ENCODE measurements at places on chromosomes 6 and 20.
A peak's percentile ranks its signal among the peaks of the same experiment; 100 is the strongest.

GRCh38 chr6:144500892-144501291, 215.8 kb downstream of the UTRN start:
- no peak for DNase-seq

DNA sequence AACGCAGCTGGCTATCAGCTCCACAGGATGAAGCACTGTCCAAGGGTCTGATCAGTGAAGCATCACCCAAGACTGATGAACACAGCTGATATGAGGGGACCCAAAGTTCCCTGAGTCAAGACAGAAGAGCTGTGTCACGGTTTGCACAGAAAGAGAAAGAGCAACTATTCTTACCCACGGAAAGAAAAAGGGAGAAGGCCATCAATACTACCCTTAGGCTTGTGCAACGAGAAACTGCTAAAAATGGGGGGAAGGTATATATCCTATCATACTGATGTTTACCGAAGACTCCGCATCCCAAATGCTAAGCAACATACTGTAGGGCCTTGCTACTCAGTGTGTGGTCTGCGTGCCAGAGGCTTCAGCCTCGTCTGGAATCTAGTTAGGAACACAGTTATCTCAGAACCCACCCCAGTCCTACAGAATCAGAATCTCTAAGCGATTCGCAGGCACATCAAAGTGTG, 665 bp downstream of the FASTKD5 start:
- no peak for DNase-seq

GRCh38 chr6:8481727-8482126, 46.4 kb upstream of the SLC35B3 start:
- DNase-seq, result no peak

DNA sequence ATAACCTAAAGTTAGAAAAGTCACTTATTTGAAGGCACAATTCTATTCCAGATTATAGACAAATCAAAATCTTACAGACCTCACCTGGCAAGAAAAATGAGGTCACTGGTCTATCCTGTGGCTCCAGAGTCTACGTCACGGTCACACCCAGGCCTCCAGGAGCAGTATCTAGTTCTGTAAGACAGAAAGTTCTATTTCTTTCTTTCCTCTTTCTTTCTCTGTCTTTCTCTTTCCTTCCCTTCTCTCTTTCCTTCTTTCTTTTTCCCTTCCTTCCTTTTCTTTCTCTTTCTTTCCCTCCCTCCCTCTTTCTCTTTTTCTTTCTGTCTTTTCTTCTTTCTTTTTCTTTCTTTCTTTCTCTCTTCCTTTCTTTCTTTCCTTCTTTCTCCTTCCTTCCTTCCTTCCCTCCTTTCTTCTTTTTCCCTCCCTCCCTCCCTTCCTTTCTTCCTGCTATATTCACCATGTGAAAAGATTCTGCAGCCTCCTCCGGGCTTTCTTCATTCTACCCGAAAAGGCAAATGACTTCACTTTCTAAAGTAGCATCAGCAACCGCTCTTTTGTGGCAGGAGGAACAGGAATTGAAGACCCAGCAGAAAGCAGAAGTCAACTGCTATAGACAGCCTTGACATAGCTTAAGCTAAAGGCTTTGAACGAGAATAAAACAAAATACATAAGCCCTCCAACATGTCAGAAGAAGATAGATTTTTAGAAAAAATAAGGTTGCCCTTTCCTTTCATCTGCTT, 83.9 kb upstream of the SIRPG start:
- no peak for DNase-seq

DNA sequence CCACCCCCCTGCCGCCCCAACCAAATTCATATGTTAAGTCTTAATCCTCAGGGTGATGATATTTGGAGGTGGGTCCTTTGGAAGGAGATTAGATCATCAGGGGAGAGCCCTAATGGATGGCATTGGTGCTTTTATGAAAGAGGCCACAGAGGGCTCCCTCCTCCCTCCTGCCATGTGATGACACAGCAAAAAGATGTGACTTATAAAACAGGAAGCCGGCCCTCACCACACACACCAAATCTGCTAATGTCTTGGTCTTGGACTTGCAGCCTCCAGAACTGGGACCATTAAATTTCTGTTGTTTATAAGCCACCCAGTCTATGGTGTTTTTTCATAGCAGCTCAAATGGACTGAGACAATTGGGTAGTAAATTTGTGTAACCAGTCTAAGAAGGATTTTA, 176.3 kb downstream of the ADGRG6 start:
- peak; percentile 6 for DNase-seq

- no peak for DNase-seq
These were observed 139.2 kb downstream of the AHI1 start for GRCh38 chr6:135358251-135358821.

GRCh38 chr6:143652841-143653331, 24.9 kb upstream of the PHACTR2 start:
- DNase-seq, result no peak

DNA sequence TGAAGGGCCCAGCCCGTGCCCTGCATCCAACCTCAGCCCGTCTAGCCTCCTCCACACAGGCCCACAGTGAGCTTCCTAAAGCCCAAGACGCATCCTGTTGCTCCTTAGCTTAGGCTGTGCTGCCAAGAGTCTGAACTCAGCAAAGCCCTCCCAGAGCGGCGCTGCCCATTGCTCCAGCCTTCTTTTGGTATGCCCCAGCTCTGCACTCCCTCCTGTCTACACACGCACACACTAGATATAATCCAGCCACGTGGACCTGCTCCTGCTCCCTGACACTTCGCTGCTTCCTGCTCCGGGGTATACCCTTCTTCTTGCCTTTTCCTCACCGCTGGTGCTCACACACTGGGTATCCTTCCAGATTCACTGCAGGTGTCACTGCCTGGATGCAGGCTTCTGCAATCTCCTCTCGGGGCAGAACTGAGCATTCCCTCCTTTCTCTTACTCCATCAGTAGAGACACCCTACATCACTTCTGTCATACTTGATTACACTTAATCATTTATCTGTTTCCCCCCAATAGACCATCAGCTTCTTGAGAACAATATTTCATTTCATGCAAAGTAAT, 23.8 kb downstream of the GABRR2 start:
- no peak for DNase-seq

DNA sequence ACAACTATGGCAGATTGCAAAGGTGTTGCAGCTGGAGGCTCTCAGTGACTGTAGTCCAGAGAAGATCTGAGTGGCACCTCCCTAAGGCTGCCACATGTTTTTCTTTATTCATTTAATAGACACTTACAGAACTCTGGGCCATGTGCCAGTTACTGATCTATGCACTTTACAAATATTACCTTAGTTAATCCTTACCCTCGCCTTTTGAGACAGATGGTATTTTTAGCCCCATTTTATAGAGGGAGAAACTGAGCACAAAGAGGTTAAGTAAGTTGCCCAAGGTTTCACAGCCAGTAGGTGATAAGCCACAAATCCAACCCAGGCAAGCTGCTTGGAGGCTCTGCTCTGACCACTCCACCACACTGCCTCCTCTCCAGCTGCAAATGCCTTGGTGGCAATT, 6.5 kb upstream of the SCRT2 start:
- no peak for DNase-seq

DNA sequence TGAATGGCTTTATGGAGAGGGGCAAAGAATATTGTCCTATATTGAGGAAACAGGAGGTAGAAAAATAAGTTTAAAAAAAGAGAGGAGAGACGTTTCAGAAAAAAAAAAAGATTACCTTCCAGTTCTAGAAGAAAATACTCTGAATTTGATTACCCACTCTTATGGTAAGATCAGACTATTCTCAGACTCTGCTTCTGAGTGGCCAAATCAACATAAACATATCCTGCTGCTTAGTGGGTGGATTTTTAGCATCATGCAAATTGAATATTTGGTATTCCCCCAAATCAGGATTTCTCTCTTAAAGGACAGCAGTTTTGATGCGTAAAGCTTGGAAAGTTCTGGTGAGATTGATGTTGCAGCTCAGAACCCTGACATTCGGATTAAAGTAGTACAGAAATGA, 946.6 kb downstream of the TFAP2A start:
- DNase-seq, result no peak

- no peak for DNase-seq
These were observed 83.7 kb downstream of the FILIP1 start for GRCh38 chr6:75409928-75410327.

GRCh38 chr6:156779206-156780094, 2.3 kb downstream of the ARID1B start:
- no peak for DNase-seq

GRCh38 chr6:100186552-100186951, 192.5 kb upstream of the MCHR2 start:
- DNase-seq, result no peak

DNA sequence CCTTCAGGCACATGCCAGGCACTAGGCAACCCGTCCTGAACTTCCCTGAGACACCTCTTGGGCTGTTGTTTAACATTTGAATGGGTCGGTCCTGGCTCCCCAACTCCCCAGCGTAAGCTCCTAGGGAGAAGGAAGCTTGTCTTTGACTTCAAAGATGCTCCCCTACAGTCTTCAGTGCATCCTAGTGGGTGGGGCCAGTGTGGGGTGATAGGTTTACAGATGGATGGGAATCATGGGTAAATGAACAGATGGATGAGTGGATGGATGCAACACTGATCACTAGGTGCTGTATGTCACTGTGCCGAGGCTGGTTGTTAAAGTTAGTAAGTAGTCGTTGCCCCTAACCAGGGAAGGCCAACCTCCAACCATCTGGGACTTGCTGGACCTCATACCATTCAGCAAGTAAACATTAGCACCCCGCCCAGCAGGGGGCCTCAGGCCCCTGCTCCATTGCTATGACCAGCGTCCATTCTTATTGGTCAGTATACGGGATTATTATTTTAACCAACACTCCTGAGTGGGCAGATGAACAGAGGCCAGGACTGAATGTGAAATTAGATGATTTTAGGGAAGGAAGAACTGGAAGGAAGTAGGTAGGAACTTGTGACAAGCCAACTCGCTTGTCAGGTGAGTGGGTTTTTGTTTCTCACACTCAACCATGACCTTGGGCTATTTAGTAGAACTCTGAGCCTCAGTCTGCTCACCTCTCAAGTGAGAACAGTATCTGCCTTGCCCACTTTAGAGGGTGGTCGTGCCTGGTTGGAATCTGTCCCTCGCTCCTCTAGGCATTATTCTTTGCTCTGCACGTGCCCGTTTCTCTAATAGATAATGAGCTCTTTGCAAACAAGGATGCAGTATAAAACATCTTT, 82.9 kb upstream of the FOXP4 start:
- no peak for DNase-seq

DNA sequence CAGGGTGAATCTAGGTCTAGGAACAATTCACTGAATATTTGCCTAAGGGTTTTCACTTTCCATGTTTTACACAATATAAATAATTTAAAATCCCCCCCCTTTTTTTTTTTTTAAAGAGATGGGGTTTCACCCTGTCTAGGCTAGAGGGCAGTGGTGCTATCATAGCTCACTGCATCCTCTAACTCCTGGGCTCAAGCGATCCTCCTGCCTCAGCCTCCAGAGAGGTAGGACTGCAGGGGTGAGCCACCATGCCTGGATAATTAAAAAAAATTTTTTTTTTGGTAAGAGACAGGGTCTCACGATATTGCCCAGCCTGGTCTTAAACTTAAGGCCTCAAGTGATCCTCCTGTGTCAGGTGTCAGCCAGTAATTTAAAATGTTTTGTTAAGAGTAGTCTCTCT, 17.8 kb downstream of the QKI start:
- no peak for DNase-seq

DNA sequence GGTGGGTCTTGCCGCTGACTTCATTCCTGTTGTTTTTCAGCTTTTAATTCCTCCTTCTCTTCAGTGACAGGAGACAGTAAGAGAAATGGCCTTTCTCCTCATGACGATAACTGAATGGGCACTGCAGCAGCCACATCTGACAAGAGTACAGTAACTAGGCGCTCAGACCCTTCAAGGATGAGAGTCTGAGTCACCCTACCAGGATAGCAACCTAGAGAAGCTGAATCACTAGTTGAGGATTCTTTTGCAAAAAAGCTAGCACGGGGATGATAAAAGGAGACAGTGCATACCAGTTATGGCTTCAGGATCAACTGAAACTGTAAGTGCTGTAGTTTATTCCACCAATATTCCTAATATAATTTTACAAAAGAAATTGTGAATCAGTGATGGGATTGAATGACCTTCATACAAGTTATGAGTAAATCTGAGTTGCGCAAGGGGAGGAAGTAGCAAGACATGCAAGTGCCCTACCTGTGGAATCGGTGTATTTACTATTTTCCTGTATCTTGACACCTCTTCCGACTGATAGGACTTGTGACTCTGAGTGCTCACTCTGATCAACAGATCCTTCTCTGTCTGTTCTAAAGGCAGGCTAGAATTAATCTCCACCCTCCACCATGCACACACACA, 161.8 kb upstream of the GRIK2 start:
- no peak for DNase-seq

DNA sequence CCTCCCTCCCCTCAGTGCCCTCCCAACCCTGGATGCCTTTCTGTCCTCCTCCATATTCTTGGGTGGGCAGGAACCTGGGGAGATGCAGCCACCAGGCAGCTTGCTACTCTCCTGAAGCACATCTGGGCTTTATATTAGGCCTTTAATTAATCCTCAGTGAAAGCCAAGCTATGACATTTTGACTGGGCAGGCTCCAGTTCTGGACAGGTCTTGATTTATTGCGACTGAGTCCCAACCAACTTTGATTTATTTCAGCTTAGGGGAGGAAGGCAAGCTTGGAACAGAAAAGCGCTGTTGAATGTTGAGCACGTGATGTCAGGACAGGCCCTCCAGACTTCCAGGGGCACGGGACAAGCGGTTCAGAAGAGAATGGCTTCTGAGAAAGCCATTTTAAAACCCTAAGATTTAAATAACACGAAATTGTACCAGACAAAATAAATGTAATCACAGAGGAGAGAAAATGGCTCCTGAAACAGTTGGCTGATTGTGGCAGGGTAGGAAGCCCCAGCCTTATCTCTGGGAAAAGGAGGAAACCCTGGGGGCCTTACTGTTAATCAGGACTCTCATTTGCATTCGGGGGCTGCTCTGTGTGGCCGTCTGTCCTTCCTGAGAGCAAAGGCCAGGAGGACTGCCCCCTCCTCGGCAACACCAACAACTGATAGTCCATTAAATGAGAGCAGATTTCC, 294.2 kb downstream of the FOXC1 start:
- no peak for DNase-seq

DNA sequence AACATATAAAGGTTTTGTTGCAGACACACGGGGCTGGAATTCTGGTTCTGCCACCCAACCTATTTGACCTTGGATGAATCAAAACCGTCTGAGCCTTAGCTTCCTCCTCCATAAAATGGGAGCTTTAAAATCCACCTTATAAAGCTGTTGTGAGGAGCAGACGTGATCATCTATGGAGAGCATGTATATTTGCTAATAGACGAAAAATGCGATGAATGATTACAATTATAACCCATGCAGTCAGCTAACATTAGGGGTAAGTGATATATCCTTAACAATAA, 586 bp upstream of the NUP153 start:
- DNase-seq, result no peak

GRCh38 chr6:470901-471448, 79.4 kb downstream of the IRF4 start:
- no peak for DNase-seq

GRCh38 chr6:93992976-93993375, 573.6 kb upstream of the EPHA7 start:
- DNase-seq, result no peak

DNA sequence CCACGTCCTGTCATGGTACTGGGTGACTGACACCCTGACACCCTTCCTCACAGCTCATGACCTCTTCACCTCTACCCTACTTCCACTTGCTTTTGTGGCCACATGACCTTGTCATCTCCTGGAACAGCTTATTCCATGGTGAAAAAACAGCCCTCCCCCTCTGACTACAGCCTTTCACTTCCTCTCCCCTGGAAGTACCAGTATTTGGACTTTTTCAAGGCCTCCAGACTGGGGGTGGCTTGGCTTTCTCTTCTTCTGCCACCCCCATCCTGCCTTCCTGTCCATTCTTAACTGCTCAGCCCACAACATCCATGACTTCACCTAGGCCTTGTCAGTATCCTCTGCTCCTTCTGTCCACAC, 168.4 kb downstream of the CARMIL1 start:
- no peak for DNase-seq

GRCh38 chr6:125469915-125470314, 168.1 kb upstream of the HDDC2 start:
- DNase-seq, result no peak

Measured in NT2/D1 (cell line).